NAMALWA (cell line): ENCODE measurements at places on chromosomes 5 and 9.
A peak's percentile ranks its signal among the peaks of the same experiment; 100 is the strongest.

GRCh38 chr9:21965401-21965951 lies 28.7 kb downstream of the CDKN2A start:
- peak; percentile 52 for DNase-seq

GRCh38 chr9:134678666-134679443 lies 37.3 kb downstream of the COL5A1 start:
- no peak for DNase-seq

DNA sequence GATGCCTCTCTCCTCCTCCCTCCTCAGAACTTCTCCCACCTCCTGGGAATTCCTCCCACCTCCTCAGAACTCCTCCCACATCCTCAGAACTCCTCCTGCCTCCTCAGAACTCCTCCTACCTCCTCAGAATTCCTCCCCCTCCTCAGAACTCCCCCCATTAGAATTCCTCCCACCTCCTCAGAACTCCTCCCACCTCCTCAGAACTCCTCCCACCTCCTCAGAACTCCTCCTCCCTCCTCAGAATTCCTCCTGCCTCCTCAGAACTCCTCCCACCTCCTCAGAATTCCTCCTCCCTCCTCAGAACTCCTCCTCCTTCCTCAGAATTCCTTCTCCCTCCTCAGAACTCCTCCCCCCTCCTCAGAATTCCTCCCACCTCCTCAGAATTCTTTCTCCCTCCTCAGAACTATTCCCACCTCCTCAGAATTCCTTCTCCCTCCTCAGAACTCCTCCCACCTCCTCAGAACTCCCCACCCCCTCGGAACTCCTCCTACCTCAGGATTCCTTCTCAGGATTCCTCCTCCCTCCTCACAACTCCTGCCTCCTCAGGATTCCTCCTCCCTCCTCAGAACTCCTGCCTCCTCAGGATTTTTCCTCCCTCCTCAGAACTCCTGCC lies 23.9 kb downstream of the SLC46A2 start:
- DNase-seq = no peak

DNA sequence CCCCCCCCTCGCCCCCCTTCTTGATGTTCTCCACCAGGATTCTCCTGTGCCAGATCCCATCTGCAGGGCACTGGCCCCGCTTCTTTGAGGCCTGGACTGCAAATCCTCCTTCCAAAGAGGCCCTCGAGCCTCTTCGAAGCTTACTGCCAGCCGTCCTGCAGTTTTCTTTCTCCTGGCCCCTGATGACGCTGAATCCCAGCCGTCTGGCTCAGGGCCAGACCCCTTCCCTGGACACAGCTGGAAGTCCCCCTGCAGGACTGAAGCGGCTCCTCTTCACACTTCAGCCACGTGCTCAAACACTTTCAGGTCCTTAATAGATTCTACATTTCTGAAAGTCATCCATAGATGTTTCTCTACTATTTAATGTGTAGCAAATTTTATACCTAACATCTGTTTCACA lies 121.5 kb downstream of the EHMT1 start:
- no peak for DNase-seq

GRCh38 chr5:137730336-137730735 lies 5.6 kb downstream of the KLHL3 start:
- no peak for DNase-seq

- DNase-seq = no peak
Observed at GRCh38 chr5:117333011-117333410, 758.4 kb upstream of the SEMA6A start.

GRCh38 chr5:112063856-112064255 lies 306.9 kb upstream of the NREP start:
- DNase-seq = no peak

GRCh38 chr5:66239034-66239433 lies 94.9 kb downstream of the SREK1 start:
- DNase-seq = peak; percentile 33

DNA sequence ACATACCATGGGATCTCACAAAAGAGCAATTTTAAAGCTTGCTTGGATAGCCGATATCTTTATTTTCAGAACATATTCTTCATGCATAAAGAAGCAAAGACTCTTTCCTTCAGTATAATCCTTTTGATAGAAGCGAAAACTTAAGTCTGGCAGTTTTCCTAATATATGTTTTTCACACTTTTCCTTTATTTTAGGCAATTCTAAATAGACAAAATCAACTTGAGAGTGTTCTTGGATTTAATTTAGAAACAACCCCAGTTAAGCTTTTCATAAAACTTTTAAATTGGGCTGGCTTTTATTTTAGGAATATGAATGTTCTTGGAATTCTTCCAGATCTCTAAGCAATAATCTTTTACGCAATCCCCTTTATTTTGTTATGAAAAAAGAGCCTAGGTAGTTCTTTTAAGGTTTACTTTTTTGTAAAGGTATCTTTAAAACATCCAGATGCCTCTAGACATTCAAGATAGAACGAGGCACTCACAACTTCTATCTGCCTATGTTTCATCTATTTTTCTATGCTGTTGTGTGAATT lies 51.5 kb upstream of the HSPB3 start:
- DNase-seq = no peak

GRCh38 chr9:76215066-76215465 lies 179.2 kb downstream of the RFK start:
- no peak for DNase-seq
